ENCODE measurements at places on chromosomes 1 and 21. TPM values are rescaled to one million over a fixed set of nuclear protein-coding genes. Genes with fewer than 3 reads are reported as not detected.

C1QA gene
- 62.9 TPM for total RNA-seq

LAMTOR5 gene
- total RNA-seq, result 92.0 TPM

- no peak for DNase-seq
Measured at GRCh38 chr1:25033828-25034705, 104.0 kb upstream of the RUNX3 start.

DNA sequence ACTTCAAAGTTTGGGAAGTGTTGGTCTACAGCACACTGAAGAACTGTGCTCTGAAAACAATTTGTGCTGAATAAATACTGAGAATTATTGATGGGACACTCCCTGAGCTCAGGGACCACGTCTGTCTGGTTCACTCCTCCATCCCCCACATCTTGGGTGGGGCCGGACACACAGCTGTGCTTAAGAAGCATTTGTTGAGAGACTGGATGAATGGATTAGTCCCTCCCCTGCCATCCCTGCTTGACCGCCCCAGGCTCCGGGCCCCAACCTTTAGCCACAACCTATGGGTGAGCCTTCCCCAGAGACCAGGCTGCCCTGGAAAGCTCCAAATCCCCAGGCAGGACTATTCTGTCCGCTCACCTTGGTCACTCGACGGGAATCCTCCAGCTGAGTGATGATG, 7.5 kb downstream of the TRIM63 start:
- peak; percentile 95 for DNase-seq

DNA sequence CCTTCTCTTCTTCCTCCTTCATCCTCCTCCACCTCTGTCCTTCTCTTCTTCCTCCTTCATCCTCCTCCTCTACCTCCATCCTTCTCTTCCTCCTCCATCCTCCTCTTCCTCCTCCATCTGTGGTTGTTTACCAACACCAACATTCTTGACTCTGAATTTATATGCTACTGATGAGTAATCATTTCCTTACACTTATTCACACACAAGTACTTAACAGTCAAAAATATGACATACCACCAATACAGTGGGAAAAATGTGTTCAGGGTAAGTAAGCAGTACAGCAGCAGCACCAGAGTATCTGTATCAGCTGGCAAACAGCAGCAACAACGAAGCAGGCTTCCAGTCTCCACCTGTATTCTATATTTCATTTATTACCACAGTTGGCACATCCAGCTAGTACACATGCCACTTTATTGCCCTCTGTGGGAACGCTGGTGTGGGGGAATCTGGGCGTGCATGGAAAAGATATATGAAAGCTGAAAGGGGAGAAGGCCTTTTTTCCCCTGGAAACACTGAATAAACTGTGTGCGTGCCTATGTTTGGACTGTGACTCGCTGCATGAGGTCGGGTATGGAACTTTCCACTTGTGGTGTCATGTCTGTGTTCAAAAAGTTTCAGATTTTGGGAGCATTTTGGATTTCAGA, 16.0 kb downstream of the ADSS2 start:
- DNase-seq, result no peak

Measured in thyroid gland (tissue), 4 donors.